ENCODE measurements at places on chromosomes 4 and X. TPM values are rescaled to one million over a fixed set of nuclear protein-coding genes. Genes with fewer than 3 reads are reported as not detected.

Gene TCEANC
- 9.5 TPM for total RNA-seq

Gene F8A1
- 72.5 TPM for total RNA-seq

Gene OPHN1
- total RNA-seq: 0.25 TPM

Gene NUDT10
- 0.47 TPM for total RNA-seq

Gene FAM47E
- not detected for total RNA-seq

Gene GAGE13
- total RNA-seq: not detected

Gene GC
- total RNA-seq: not detected

Gene CLDN22
- total RNA-seq: not detected

Gene MAGEE2
- total RNA-seq: not detected

DNA sequence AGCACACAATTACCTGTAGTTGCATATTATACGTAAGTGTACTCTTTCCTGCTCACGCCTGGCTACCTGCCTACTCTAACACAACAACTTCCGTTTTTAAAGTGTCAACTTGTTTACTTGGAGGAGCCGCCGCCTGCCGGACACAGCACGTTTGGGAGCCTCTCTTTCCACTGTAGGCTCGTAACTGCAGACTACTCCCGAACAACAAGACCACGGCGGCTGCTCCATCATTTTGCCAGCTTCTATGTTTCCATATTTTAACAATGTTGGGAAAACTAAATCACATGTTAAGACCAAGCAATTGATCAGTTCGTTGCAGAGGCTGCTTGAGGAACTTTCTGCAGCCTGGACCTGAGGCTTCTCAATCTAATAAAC lies 841 bp downstream of the MTNR1A start:
- peaks cover 16% of the 10 kb centered on the region for H3K27me3 ChIP-seq
- no peaks in the 10 kb centered on the region for H3K36me3 ChIP-seq
- DNase-seq: no peak
- no peaks in the 10 kb centered on the region for H3K4me1 ChIP-seq

DNA sequence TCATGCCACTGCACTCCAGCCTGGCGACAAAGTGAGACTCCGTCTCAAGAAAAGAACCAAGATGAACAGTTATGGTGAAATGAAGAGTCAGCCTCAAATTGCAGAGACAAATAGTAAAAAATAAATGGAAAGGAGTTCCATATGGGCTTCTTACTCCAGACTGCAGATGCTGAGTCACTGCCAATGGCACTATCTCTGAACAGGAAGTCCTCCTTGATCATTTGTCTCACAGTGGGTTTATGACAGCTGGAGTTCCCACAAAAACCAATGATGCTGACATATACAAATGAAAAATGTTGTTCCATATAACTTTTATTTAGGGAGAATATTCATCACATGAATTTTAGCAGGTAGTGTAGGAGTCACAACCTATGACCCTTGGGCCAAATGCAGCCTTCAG lies 631.6 kb downstream of the PCDH18 start:
- DNase-seq: no peak
- no peaks in the 10 kb centered on the region for H3K27me3 ChIP-seq
- H3K27ac ChIP-seq: no peak overlapping the region
- no peaks in the 10 kb centered on the region for H3K4me1 ChIP-seq
- H3K4me3 ChIP-seq: no peak overlapping the region

- DNase-seq: no peak
- no peaks in the 10 kb centered on the region for H3K27me3 ChIP-seq
- peaks cover 13% of the 10 kb centered on the region for H3K36me3 ChIP-seq
- no peak overlapping the region for H3K27ac ChIP-seq
- peaks cover 6% of the 10 kb centered on the region for H3K4me1 ChIP-seq
Measured at GRCh38 chrX:136731207-136731782, 49.4 kb downstream of the ARHGEF6 start.

- DNase-seq: no peak
- no peak overlapping the region for H3K4me3 ChIP-seq
- no peak overlapping the region for H3K27ac ChIP-seq
- no peaks in the 10 kb centered on the region for H3K36me3 ChIP-seq
- H3K27me3 ChIP-seq: peaks cover 3% of the 10 kb centered on the region
Measured at GRCh38 chrX:50871922-50872453, 38.5 kb upstream of the BMP15 start.

DNA sequence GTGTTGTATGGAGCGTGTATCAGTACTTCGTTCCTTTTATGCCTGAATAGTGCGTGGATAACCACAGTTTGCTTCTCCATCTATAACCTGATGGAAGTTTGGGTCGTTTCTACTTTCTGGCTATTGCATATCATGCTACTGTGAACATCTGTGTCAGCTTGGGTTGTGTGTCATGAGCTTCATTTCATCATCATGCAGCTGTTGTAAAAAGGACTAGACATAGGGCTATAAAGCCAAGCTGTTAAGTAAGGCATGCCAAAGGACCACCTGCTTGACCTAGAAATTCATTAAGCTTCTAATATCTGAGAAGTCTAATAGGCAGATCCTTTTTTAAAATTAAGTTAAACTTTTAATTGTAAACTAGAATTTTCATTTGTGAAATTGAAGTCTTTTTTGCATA lies 18.4 kb downstream of the SMS start:
- H3K4me1 ChIP-seq: peaks cover 2% of the 10 kb centered on the region
- H3K4me3 ChIP-seq: no peak overlapping the region
- no peak overlapping the region for H3K27ac ChIP-seq
- H3K36me3 ChIP-seq: no peaks in the 10 kb centered on the region
- no peaks in the 10 kb centered on the region for H3K27me3 ChIP-seq

DNA sequence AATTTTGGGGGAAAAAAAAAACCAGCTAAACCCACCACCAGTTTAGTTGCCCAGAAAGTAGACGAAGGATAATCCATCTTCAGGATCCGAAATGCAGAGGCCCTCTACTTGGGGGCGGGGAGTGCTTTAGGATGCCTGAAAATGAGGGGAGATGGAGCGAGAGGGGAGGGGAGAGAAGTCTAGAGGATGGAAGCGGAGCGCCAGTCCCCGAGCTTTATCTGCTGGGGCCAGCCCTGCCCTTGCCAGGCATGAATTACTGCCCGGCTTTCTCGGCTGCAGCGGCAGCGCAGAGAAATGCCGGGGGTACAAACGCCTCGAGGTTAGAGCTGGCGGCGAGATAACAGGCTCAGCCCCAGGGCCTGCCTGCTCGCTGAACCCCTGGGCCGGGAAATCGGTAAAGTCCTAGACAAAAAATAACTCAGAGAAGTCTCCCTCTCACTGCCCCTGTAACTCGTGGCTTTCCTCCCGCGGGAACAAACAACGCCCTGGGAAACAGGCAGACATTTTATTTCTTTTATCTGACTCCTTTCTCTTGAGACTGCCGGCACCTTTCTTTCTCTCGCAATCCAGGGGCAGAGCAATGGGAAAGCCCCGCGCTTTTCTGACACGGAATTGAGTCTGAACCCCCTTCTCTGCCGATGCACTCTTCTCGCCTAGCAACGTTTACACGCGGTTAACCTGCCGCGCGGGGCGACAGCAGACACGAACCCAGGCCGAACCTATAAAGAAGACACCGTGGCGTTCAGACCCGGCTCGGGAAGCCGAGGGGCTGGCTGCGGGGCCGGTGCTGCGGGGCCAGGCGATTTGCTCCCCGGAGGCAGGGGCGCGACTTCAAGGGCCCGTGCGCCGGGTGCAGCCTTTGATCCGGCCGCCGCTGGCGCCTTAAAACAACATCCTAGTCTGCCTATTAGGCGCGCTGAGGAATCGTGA lies 3.1 kb upstream of the MSX1 start:
- H3K4me1 ChIP-seq: peaks cover 77% of the 10 kb centered on the region
- H3K27ac ChIP-seq: no peak overlapping the region
- H3K27me3 ChIP-seq: peaks cover 15% of the 10 kb centered on the region
- DNase-seq: no peak

DNA sequence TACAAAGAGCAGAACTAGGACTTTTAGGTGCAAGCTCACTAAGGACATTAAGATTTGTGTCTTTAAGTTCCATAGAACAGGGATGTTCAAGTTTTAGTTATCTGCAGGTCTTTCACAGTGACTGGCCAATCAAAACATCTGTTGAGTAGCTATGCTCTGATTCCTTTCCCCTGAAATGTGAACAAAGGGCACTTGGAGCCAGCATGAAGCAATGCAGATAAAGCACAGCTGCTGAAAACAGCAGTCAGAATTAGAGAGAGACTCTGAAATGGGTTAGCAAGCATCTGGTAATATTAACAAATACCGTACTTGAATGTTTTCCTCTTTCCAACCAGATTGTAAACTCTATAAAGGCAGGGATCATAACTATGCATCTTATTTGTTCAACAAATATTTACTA lies 276.9 kb downstream of the RAB28 start:
- H3K4me1 ChIP-seq: no peaks in the 10 kb centered on the region
- H3K4me3 ChIP-seq: no peak overlapping the region
- no peaks in the 10 kb centered on the region for H3K27me3 ChIP-seq
- no peak overlapping the region for H3K27ac ChIP-seq

GRCh38 chr4:148007314-148007760 lies 275.4 kb downstream of the ARHGAP10 start:
- peaks cover 6% of the 10 kb centered on the region for H3K4me1 ChIP-seq
- H3K36me3 ChIP-seq: no peaks in the 10 kb centered on the region
- H3K27ac ChIP-seq: no peak overlapping the region
- H3K4me3 ChIP-seq: no peak overlapping the region

DNA sequence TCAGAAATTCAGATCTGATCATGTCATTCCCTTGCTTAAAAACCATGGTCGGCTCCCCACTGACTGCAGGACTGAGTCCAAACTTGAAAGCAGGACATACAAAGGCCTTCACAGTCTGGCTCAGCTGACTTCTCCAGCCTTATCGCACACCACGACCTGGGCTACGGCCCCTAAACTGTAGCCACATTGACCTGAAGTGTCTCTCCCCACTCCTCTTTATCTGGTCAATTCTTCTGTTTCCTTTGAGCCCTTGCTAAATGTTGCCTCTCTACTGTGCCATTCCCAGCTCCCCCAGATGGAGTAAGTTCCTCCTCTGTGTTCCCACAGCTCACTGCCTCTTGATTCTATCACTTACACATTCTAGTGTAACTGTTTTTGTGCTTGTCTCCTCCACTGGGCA lies 60.5 kb upstream of the CITED1 start:
- H3K27me3 ChIP-seq: no peaks in the 10 kb centered on the region
- DNase-seq: no peak
- H3K36me3 ChIP-seq: no peaks in the 10 kb centered on the region
- H3K4me1 ChIP-seq: no peaks in the 10 kb centered on the region
- no peak overlapping the region for H3K4me3 ChIP-seq
- no peak overlapping the region for H3K27ac ChIP-seq

Data from T-cell (primary cell).